ENCODE measurements at places on chromosomes 6 and 20. TPM values are rescaled to one million over a fixed set of nuclear protein-coding genes. Genes with fewer than 3 reads are reported as not detected.

DNA sequence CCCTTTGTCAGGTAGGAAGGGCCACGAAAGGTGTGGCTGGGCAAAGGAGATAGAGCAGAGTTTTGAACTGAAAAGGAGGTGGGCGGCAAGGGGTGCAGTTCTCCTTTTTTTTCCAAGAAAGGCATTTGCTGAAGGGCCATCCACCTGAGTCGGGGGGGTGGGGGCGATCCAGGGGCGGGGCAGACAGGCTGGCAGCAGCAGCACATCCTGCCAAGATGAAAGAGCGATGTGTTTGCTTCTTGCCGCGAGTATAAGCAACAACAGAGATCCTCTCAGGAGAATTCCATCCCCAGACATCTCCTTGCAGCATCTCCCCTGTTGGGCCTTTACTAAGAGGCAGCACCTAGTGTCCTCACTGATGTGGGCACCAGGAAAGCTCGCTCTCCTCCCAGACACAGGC lies 516.5 kb downstream of the CD83 start:
- no peak for DNase-seq

DNA sequence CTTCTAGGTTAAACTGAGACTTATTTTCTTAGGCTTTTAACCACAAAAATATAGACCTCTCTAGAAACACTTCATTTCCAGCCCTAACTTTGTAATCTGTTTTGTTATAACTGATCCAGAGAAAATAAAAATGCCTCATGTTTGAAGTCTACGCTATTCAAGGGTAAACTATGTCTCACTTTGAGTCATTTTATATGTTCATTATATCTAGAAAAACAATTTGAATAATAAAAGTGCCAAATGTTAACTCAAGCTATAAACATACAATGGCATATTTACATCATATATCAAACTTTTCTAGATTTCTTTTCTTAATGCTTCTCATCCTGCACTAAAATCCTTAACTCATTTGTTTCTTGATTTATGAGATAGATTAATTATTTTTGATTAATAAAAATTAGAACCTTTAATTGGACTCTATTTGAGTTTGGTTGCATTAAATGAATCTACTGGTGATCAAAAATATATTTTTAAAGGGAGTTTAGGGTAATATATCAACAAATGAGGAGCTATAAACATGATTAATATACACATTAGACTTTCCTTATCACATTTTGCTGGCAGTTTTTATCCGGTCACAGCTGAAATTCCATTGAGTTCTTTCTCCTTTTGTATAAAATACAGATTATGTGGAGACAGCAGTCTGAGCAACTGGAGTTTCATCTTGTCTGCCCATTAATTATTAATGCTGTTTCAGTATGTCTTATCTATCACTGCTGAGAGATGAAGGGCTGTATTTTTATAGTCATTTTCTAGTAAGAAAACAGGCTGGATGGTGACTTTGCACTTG lies 246.5 kb downstream of the TBX18 start:
- DNase-seq = no peak

DNA sequence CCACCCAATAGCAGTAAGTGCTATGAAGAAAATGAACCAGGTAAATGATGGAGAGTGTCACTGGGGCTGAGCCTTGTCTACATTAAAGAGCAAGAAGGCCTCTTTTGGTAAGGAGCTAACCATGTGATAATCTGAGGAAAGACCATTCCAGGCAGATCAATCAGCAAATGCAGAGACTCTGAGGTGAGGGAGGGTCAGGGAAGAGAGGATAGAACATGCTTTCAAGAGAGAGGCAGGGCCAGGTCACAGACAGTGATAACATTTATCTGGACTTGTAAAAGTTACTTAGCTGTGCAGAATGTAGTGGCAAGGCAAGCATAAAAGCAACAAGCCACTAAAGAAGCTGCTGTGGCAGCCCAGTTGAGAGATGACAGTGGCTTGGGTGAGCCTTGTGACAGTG lies 197.3 kb downstream of the TASP1 start:
- DNase-seq = no peak

- no peak for DNase-seq
These were observed 119.0 kb upstream of the RNF24 start for GRCh38 chr20:4134355-4134834.

DNA sequence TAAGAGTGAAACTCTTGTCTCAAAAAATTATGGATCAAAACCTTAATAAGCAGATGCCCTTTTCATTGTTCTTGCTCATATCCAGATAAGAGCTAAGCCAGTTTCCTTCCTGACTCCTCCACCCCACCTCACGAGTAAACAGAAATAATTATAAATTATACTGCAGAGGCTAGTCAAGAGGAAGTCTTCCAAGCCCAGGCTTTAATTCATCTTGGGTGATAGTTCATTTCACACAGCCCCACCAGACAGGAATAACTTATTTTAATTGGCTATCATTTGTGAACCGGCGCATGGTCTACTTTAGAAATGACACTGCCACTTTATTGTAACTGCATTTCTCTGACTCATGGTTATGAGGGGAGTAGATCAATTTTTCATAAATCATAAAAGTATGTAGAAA lies 102.0 kb downstream of the BTBD3 start:
- DNase-seq = no peak

- DNase-seq = no peak
These were observed 151.5 kb downstream of the EYA4 start for GRCh38 chr6:133392641-133393040.

DNA sequence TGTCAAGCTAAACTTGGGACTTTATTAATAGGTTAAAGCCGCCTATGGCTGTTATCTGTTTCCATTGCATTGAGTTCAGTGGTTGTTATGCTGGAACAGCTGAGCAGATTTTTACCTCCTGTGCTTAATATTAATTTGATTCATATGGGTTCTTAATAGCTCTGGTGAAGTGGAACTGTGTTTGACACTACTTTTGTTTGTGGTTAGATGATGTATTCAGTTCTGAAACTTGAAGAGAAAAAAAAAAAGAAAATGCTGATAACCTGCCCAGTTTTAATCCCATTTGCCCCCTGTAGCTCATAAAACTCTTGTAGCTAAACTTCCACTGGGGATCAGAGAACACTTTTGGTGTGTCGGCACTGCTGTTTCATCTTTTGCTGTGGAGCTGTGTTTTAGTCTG lies 117.8 kb downstream of the ZDHHC14 start:
- DNase-seq = no peak

DNA sequence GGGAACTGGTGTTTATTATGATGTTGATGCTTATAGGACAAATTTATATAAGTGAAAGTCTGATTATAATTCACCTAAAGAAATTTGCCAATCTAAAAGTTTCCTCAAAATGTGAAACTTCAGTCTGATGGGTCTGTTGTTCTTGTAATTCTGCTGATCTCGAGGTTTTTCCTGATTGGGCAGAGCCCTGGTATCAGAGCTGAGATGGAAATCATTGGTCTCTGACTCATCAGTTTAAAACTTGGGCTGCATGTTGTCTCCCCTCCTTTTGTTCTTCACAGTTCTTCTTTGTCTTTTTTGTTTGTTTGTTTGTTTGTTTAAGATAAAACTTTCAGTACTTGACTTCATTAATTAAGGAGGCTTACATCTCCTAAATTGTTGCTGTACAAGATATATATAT lies 5.9 kb downstream of the SMAP1 start:
- DNase-seq = no peak

DNA sequence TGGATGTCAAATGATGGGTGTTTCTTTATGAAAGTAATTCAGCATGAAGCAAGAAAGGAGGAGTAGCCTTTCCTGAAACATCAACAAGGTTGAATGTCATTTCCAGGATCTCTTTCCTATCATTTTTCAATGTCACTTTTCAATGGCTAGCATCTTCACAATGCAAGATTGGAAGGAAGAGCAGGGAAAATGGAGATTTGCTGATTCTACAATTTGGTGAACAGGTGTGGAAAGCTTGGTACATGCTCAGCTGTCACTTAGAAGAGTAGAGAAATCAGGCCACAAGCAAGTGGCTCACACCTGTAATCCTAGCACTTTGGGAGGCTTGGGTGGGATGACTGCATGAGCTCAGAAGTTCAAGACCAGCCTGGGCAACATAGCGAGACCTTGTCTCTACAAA lies 112.7 kb upstream of the FERMT1 start:
- DNase-seq = no peak

GRCh38 chr6:3623451-3624249 lies 127.9 kb downstream of the PXDC1 start:
- DNase-seq = no peak

DNA sequence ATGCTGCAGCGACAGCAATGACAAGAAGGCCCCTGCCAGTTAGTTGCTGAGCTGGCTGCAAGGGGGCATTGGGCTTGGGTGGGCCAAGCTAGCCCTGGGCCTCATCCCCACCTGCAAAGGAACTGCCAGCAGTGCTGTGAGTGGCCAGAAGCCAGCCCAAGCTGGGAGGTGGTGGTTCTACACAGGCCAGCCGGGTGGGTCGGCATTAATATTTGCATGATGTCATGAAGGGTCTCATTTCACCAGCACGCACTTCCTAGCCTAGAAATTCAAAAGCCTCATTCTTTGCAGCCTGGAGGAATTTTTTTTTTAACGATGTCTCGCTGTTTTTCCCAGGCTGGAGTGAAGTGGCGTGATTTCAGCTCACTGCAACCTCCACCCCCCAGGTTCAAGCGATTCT lies 62.0 kb downstream of the IYD start:
- no peak for DNase-seq

DNA sequence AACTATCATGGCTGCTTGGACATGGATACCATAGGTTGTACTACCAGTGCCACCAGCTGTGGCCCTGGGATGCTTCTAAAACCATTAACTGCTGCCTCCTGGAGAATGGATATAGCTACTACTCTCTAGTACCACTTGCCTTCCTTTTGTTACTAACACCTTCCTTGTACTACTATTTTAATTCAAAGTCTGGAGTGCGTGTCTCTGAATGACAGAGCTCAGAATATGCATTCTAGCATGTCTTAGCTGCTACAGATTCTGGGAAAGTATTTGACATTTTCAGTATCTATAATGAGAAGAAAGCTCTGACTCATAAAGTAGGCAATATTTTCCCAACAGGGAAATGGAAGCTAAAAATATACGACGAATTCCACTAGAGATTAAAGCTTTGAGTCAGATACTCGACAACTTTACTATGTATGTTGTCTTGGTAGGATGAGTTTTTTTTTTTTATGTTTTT lies 112.3 kb downstream of the PFDN4 start:
- DNase-seq = no peak

- no peak for DNase-seq
These were observed 529 bp upstream of the ENPP4 start for GRCh38 chr6:46129291-46129628.

DNA sequence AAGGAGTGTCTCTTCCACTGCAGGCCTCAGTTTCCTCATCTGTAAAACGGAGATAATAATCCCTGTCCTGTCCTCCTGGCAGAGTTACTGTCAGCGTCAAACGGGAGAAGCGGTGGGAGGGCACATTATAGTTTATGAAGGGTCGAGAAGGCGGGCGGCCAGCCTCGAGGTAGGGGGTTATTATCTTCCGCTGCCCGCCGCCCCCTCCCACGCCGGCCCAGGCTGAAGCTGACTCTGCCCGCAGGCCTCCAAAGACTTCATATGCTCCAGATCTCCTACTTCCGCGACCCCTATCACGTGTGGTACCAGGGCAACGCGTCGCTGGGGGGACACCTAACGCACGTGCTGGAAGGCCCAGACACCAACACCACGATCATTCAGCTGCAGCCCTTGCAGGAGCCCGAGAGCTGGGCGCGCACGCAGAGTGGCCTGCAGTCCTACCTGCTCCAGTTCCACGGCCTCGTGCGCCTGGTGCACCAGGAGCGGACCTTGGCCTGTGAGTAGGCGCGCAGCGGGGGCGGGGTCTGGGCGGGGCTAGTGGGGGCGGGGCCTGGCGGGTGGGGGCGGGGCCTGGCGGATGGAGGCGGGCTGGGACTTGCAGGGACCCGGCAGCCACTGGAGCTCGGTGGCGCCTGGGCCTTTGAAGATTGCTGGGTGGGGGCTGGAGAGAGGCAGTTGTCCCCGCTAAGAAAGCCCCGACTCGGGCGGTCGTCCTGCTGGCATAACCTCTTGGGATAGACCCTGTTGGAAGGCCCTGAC lies 2.8 kb downstream of the PROCR start:
- DNase-seq = no peak

DNA sequence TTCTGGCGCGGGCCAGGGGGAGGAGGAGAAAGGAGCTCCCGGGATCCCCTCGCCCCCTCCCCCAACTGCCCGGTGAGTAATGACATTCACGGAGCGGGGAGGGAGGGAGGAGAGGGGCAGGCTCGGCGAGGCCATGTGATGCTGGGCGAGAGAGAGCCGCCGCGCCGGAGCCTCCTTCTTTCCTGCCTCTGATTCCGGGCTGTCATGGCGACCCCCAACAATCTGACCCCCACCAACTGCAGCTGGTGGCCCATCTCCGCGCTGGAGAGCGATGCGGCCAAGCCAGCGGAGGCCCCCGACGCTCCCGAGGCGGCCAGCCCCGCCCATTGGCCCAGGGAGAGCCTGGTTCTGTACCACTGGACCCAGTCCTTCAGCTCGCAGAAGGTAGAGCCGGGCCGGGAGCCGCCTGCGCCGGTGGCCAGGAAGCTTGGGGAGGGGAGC lies at the start of gene GDAP1L1:
Gene GDAP1L1, plus strand, starts transcription at position 178 of the 441 bp plus-strand sequence. Its CDS starts 27 bp downstream, at position 205.
- no peak for DNase-seq

- no peak for DNase-seq
These were observed 23.9 kb downstream of the CLDN20 start for GRCh38 chr6:155287762-155288161.

- no peak for DNase-seq
These were observed 53.0 kb downstream of the CARMIL1 start for GRCh38 chr6:25332165-25332564.

- DNase-seq = no peak
These were observed 73.5 kb upstream of the DST start for GRCh38 chr6:56716229-56716628.

GRCh38 chr6:156807795-156808194 lies 30.6 kb downstream of the ARID1B start:
- DNase-seq = no peak

GRCh38 chr20:51768759-51769517 lies 748 bp upstream of the ATP9A start:
- DNase-seq = no peak

DNA sequence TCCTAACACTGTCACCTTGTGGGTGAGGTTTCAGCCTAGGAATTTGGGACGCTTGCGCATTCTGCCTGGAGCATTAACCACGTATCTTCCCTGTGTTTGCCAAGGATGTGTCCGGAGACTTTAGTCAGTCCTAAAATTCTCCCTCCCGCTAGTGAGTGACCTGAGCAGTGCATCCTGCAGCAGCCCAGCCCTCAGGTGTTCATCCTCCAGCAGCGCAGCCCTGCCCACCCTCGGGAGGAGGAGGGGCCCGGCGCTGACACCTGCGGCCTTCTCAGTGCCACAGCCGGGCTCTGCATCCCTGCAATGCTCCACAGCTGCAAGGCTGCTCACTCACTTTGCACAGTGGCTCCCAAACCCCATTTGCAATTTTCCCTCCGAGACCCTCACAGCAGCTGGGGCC lies 79.5 kb downstream of the ERMARD start:
- DNase-seq = no peak

PXMP4 gene
- 6.9 TPM for total RNA-seq

TRIM10 gene
- total RNA-seq = not detected

CNBD2 gene
- 6.8 TPM for total RNA-seq

SLC26A8 gene
- total RNA-seq = not detected

ANKEF1 gene
- 4.4 TPM for total RNA-seq

FLRT3 gene
- not detected for total RNA-seq

MYLIP gene
- total RNA-seq = 18.1 TPM

HLA-DRB5 gene
- total RNA-seq = 53.6 TPM

RAB44 gene
- total RNA-seq = 7.9 TPM

STK38 gene
- total RNA-seq = 26.4 TPM

SYNDIG1 gene
- not detected for total RNA-seq

C6orf15 gene
- not detected for total RNA-seq

LSM14B gene
- total RNA-seq = 32.7 TPM

BFSP1 gene
- 0.20 TPM for total RNA-seq

TCP11 gene
- not detected for total RNA-seq

TOP1 gene
- total RNA-seq = 77.5 TPM

HLA-E gene
- total RNA-seq = 355 TPM

All from natural killer cell treated with Interleukin-12 subunit alpha and Interleukin-12 subunit beta and Interleukin-15 and Interleukin-18, amount 100 ng/mL, for 72 hours (primary cell).